ENCODE measurements at places on chromosomes 11 and 22.

DNA sequence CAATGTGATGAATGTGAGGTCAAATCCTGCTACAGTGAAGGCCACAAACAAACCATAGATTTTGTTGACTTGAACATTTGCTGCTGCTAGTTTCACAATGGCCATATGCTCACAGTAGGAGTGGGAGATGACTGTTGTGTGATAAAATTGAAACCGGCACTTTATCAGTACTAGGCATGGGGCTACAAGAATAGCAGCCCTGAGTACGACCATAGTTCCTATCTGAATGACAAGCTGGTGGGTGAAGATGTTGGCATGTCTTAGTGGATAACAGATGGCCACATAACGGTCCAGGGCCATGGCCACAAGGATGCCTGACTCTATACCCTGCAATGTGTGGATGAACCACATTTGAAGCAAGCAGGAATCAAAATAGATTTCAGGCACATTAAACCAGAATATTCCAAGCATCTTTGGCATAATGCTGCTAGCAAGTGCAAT is 2.8 kb downstream of the OR52A1 start:
- DNase-seq, result no peak

DNA sequence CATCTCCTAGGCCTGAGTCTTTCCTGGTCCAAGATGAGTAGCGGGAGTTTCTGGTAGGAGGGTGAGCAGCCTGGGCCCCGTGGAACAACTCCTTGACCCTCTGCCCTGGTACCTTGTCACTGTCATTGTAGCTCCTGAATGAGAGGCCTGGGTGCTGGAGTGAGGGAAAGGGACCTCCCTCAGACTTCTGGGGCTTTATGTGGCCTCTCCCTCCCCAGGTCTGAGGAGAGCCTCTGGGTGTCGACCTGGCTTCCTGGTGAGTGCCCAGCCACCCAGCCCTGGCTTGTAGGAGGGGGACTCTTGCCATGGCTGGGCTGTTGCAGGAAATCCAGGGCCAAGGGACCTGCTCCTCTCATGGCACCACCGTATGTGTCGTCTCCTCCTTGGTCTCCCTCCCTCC is 3.9 kb downstream of the P2RY2 start:
- no peak for DNase-seq

- DNase-seq, result peak; percentile 9
These were observed 71.8 kb upstream of the PITPNB start for GRCh38 chr22:27990879-27991278.

- DNase-seq, result no peak
These were observed 8.1 kb upstream of the PLXNB2 start for GRCh38 chr22:50315289-50316113.

DNA sequence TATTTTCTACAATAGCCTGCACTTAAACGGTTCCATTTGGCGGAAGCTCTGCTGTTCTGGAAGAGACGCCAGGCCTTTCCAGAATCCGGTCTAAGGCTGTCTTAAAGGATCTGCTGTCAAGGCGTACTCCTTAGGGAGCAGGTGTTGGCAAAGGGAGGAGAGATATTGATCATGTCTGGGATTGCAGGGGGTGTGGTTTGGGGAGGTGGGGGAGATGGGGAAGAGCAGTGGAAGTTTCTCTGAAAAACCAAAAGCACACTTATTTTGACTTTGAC is 22.5 kb upstream of the WNT11 start:
- no peak for DNase-seq

GRCh38 chr11:59207988-59208451 is 4.7 kb downstream of the MPEG1 start:
- DNase-seq, result peak; percentile 21

DNA sequence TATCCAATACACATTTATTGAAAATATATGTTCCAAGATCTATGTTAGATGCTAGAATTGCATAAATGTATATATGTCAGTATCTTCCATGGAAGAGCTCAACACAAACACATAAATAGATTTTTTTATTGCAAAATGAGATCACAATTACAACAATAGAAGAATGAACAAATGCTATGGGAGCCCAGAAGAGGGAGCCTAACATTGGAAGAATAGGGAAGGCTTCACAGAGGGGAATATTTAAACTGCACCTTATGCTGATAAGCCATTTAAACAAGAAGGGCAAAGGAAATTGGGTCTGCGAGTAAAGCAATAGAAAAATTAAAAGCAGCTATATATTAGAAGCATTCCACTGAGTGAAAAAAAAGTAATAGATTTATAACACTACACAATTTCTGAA is 96.1 kb upstream of the LRRC55 start:
- DNase-seq, result no peak

GRCh38 chr11:76640501-76640900 is 30.0 kb downstream of the LRRC32 start:
- DNase-seq, result no peak

GRCh38 chr11:57493507-57494503 is 21.7 kb downstream of the SLC43A1 start:
- DNase-seq, result no peak

- DNase-seq, result no peak
These were observed 5.1 kb downstream of the APBB1 start for GRCh38 chr11:6413791-6414201.

- no peak for DNase-seq
These were observed 225.4 kb downstream of the NTM start for GRCh38 chr11:131595797-131596196.

DNA sequence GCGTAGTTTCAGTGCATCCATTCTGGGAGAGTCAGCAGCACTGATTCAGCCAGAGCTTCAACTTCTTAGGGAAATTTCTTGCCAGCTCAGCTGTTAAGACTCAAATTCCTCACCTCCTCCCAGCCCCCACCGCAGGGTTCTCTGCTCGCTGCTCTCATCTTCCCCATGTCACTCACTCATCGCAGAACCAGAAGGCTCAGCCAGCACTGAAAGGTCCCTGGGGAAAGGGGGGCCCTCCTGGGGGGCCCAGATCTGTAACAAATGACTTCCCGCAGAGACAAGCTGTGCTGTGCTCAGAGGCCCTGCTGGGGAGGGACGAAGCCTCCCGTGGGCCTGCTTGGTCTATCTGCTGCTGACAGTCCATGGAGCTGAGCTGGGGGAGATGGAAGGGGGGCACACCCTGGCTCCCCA is 220.6 kb downstream of the NTM start:
- DNase-seq, result no peak

- DNase-seq, result no peak
These were observed 2.1 kb downstream of the UBE2L3 start for GRCh38 chr22:21569459-21570170.

DNA sequence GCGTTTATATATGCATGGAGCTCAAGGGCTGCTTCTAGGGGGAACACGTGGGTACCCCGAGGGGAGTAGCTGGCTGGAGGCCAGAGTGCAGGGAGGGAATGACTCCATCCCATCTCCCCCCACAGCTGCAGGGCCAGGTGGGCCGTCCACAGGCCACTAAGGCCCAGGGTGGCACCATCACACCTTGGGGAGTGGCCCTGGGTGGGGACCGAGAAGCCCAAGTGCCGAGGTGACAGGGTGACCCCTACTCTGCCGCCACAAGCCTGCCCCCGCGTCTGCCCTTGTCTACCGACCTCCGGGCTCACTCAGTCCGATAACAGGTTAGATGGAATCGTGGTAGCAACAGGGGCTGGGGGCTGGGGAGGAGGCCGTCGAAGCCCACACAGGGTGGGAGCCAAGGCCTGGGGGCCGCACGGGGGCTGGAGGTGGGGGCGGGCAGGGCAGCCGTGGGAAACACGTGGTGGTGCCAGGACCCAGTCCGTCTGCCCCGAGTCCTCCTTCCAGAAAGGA is 125.7 kb downstream of the KCNQ1OT1 start:
- DNase-seq, result no peak

DNA sequence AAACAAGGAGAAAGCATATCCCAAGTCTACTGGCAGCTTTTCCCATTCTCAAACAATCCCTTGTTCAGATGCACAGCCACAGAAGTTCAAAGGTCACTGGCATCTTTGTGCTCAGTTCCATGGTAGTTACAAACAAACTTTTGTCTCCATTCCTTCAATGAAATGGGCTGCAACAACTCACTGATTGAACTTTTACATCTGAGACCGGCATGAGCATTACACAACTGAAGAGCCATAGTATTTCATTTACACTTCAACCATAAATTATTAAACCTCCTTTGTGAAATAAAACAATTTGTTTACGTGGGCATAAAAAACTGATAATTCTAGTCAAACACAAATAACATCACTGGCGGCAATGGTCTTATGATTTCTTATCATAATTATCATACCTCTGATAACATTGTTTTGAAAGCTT is 67.8 kb upstream of the ARHGAP32 start:
- no peak for DNase-seq

DNA sequence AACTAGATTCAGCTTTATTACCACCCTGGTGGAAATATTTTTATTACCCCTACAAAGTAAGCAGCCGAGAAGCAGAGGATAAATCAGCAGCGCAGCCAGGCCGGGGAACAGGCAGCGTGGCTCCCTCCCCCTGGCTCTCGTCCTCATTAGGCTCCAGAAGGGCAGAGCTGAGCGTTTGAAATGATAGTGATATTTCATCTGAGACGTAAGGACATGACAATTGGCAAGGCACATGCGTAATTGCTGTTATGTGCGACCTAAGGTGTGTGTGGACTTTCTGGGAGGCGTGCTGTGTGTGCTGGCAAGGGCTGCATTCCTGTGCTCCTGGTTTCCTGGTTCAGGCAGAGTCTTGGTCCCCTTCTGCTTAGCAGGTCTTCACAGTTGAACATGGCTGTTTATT is 247.8 kb downstream of the TBC1D22A start:
- no peak for DNase-seq

GRCh38 chr22:33126881-33127280 is 68.7 kb upstream of the SYN3 start:
- DNase-seq, result no peak

GRCh38 chr11:34546511-34547209 is 33.1 kb upstream of the ELF5 start:
- DNase-seq, result peak; percentile 15

GRCh38 chr11:13289081-13289480 is 11.5 kb downstream of the BMAL1 start:
- no peak for DNase-seq

DNA sequence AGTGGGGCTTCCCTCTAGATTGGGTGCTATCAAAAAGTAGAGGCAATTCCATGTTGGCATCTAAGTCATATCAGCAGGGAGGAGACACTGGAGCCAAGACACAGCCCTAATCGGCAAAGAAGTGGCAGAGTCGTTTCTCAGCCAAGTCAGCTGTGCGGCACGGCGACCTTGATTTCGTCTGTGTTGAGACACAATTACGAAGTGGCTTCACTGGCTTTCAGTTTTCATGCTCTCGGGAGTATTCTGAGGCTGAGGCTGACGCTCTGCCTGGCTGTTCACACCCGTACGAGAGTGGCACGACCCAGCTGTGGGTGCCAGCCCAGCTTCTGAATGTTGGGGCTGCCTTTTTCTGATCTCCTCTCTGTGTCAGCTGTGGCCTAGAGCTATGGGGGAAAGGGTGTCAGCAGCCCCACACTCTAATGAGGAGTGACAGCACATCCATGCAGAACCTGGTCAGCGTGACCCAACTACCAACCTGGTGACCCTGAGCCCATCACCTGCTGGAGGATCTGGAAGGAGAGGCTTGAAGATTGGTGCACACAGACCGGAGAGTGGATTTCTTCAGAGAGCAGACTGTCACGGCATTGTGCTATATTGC is 105.7 kb upstream of the TMEM45B start:
- DNase-seq, result no peak

DNA sequence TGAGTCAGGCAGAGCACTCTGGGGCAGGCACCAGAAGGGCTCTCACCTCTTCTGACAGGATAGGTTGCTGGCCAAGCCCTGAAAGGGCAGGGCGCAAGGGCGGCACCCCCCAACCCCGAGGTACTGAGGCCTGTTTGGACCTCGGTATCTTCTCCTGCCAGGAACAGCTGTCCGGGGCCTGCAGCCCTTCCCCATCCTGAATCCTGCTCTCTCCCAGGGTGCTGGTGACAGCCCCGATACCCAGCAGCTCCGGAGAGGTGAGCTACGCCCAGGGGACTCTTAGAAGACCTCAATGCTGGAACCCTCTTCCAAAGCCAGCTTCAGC is 79.1 kb downstream of the PHF21B start:
- no peak for DNase-seq

DNA sequence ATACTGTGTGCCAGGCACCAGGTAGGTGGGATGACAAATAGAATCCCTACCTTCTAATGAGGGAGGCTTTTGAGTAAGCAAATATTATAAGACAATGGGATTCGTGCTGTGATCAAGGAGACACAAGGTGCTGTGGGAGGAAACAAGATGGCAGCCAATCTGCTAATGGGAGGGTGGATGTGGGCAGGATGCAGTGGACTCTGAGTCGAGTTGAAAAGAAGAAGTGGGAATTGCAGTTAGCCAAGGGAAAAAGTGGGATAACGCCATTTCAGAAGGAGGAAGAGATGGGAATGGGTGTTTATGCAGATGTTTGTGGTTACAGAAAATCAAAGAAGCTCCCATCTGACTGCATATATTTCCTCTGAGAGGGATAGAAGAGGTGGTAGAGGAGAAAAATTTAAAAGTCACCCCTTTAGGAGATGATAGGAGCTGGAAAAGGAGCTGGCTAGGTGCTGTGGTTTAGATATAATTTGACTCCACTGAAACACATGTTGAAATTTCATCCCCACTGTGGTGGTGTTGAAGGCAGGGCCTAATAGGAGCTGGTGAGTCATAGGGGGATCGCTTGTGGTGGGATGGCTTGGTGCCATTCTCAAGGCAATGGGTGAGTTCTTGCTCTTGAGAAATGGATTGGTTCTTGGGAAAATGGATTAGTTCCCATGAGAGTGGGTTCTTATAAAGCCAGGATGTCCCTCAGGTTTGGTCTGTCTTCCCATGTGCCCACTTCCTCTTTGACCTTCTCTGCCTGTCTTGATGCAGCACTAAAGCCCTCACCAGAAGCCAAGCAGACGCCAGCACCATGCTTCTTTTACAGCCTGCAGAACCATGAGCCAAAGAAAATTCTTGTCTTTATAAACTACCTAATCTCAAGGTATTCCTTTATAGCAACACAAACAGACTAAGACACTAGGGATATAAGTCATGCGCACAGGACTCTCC is 30.0 kb upstream of the POU2AF1 start:
- no peak for DNase-seq

- DNase-seq, result no peak
These were observed 88.0 kb downstream of the PARVA start for GRCh38 chr11:12465332-12465731.

- DNase-seq, result peak; percentile 49
These were observed 16.9 kb upstream of the RAC2 start for GRCh38 chr22:37260901-37261336.

- DNase-seq, result no peak
These were observed 8.2 kb downstream of the ABCG4 start for GRCh38 chr11:119157063-119157462.

All from NCI-H460 (cell line).